ENCODE measurements at places on chromosomes 2 and 18.

- no peak for DNase-seq
Observed at GRCh38 chr2:240411261-240412160, 24.0 kb upstream of the GPC1 start.

DNA sequence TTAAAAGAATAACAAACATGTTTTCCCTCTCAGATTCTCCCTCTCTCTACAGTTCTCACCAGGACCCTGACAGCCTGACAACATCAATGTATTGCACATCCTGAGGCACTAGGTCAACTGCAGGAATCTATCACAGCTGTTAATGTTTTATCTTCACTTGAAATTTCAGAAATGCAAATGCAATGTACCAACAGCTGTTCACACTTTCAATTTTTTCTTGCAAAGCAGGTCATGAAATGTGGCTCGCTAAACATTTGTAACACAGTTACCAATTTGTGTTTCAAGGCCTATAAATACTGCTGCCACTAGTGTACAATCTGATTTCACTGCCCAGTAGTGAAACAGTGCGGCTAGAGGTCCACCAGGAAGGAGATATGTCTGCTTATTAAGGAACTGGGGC is 147.8 kb downstream of the EXOC6B start:
- no peak for DNase-seq

- no peak for DNase-seq
Observed at GRCh38 chr18:75200071-75200470, 8.9 kb downstream of the PTGR3 start.

DNA sequence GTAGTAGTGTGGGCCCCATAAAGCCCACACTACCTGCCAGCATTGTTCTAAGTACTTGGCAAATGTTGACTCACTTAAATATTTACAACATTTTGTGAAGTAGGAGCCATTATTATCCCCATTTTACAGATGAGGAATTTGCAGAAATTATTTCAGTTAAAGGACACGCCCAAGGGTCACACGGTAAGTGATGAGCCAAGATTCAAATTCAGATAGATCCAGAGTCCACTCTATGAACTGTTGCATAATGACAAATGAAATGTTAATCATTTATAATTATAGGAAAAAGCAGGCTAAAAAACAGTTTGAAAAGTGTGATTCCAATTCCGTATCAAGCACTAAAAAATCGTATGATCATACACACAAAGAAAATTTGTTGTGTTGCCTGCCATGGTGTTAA is 108.4 kb downstream of the MDH1 start:
- no peak for DNase-seq

DNA sequence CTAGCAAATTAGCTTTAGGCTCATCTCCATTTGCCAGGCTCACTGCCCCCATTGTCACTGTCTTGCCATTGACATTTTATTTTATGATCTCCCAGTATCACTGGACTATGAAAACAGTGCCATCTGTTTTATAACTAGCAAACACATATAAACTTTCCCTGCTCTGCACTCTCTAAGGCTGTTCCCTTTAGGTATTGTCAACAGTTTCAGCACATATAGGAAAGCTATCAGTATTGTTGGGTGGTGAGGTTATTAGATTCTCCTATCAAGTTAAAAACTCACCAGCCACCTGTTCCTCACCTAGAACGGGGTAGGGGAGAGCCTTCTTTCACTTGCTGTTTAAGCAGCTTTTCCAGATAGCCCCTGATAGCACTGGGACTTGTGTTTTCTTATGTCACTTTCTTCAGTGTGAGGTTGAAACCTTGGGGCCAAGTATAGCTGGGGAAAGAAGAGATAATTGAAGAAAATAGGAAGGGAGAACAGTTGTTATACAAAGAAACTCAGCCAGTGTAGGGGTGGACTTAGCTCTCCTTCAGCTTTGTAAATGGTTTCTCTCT is 32.5 kb downstream of the CFLAR start:
- DNase-seq = no peak

DNA sequence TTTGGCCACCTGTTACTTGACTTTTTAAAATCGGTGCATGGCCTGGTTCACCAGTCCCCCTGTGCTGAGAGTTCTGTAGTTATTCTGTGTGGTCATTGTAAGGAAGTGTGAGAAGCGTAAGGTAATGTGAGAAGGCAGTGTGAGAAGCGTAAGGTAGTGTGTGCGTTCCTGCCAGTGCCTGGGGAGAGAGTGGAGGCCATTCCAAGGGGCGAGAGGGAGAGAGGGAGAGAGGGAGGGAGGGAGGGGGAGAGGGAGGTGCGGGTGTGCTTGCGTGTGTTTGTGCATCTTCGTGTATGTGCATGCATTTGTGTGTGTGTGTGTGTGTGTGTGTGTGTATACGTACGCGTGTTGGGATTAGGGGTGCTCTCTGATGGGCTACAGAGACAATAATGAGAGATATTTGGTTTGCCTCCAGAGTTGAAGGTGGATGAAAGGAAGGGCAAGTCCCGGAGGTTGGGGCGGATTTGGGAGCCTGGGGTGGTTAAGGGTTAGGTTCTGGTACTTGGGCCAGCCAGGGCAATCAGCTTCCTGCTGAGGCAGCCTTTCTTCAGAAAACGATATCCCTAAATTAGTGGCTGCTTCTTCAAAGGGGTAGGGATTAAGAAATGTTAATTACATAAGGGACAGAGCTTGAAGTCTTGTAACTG is 53.7 kb downstream of the SGPP2 start:
- no peak for DNase-seq

GRCh38 chr2:11947956-11948355 is 201.5 kb downstream of the LPIN1 start:
- DNase-seq = no peak

DNA sequence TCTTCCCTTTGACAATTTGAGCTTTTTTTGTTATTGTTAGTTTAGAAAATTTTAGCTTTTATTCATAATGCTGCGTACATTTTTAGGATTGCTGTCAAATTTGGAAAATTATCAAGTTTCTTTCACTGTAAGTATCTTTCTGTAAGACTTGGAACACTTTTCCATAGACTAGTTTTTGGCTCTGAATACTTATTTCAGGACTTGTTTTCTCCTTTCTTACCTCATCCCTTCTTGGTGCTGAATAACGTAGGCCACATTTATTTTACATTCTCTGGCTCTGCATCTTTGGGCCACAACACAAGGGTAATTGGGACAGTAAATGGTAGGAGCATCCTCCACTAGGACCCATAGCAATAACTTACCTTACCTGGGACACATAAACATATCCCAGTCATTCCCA is 85.1 kb downstream of the CCDC85A start:
- no peak for DNase-seq

- DNase-seq = no peak
Observed at GRCh38 chr2:158099716-158100115, 2.0 kb upstream of the UPP2 start.

DNA sequence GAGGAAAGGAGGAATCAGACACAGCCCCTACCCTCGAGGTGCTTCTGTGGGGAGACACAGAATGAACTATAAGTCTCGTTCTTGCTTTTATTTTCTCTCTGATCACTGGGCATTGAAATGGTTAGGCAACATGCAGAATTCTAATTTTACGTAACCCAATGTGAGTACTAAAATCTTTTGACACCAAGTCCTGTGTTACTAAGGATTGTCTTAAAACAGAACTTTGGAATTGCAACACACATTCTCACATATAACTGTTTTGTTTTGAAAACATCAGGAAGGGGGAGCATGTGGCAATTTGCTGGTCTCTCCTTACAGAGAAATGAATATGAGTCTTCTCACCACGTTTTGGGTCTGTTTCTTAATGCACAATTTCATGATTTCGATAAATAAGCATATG is 23.6 kb upstream of the SULT1C4 start:
- no peak for DNase-seq

- DNase-seq = peak; percentile 21
Observed at GRCh38 chr2:72148837-72149555, 1.3 kb upstream of the CYP26B1 start.

GRCh38 chr2:122758967-122759366 is 1003.5 kb downstream of the TSN start:
- DNase-seq = no peak

DNA sequence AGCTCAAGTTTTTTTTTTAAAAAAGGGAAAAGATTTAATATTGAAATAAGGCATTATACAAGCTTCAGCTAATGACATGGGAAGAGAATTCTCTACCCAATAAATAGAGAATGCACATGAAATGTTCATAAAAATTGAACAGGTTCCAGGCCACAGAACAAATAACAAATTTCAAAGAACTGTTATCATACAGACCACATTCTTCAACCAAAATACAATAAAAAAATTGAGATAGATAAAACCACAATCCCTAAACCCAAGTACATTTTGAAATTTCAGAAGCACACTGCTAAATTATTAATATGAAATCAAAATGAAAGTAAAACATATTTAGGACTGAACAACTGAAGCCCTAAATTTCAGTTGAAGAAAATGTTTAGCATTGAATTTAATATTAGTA is 89.6 kb downstream of the BCL2 start:
- no peak for DNase-seq

DNA sequence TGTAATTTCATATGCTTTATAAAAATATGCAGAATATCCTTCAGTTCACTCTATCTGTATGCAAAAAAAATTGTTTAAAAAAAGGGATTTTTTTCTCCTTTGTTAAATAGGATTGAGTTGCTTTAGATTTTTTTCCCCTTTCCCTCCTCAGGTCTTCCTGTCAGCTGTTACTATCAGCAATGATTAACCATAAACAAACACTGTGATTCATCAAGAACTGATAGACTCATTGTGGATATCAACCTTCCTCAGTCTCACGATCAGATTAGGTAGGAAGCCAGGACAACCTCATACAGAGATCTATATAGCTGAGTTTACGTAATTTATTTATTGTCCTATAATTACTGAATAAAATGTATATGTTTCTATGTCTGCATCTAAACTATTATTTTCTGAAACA is 2136.2 kb upstream of the CELF4 start:
- peak; percentile 17 for DNase-seq

GRCh38 chr2:46036929-46037328 is 260.3 kb upstream of the EPAS1 start:
- peak; percentile 66 for DNase-seq

GRCh38 chr2:59182249-59182648 is 941.1 kb upstream of the FANCL start:
- DNase-seq = no peak

- no peak for DNase-seq
Observed at GRCh38 chr2:139165041-139165440, 384.9 kb upstream of the NXPH2 start.

GRCh38 chr18:43507842-43508481 is 230.7 kb upstream of the SYT4 start:
- DNase-seq = peak; percentile 3

DNA sequence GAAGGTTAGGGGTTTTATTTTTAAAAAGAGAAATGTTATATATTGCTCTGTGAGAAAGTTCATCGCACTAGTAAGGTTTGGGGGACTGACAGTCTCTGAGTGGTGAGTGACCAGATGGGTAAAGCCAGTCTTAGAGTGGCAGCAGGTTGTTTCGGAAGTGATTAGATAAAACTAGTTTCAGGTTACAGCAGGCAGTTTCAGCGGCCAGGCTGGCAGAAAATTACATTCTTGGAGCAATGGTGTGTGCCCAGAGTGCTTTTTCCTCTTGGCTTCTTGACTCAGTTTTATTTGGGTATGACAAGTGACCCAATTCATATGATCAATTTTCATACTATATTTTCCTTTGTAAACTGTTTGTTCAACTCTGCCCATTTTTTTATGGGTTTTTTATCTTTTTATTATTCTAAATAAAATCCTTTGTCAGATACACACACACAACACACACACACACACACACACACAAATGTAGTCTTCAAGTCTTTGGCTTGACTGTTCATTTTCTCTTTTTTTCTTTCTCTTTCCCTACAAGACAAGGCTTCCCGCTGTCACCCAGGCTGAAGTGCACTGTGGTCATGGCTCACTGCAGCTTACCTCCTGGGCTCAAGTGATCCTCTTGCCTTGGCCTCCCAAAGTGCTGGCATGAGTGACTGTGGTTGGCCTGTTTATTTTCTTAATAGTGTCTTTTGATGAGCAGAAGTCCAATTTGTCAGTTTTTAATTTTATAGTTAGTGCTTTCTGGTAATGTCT is 30.9 kb downstream of the RALBP1 start:
- DNase-seq = peak; percentile 32

GRCh38 chr2:111108745-111109271 is 11.9 kb upstream of the BCL2L11 start:
- DNase-seq = no peak

DNA sequence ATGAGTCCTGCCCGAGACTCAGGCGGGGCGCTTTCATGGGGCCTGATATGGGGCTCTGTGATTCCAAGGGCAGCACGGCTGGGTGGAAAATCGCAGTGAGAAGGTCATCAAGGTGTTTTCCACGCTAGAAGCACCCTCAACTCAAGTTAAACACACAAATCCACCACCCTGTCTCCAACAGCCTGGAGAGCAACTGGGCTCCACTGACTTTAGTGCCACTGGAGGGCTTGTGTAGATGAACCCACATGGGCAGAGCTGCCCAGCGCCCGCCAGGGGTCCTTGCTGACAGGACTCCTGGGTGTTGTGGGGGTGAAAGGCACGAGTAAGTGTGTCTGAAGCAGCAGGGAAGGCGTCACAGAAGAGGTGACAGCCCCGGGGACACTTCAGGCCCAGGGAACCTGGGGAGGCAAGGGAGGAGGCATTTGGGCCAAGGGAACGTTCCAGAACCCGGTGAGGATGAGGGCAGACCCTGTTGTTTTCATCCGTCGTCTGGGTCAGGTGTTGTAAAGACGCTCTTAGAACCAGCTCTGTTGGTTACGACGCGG is 51.8 kb upstream of the CTDP1 start:
- DNase-seq = no peak

DNA sequence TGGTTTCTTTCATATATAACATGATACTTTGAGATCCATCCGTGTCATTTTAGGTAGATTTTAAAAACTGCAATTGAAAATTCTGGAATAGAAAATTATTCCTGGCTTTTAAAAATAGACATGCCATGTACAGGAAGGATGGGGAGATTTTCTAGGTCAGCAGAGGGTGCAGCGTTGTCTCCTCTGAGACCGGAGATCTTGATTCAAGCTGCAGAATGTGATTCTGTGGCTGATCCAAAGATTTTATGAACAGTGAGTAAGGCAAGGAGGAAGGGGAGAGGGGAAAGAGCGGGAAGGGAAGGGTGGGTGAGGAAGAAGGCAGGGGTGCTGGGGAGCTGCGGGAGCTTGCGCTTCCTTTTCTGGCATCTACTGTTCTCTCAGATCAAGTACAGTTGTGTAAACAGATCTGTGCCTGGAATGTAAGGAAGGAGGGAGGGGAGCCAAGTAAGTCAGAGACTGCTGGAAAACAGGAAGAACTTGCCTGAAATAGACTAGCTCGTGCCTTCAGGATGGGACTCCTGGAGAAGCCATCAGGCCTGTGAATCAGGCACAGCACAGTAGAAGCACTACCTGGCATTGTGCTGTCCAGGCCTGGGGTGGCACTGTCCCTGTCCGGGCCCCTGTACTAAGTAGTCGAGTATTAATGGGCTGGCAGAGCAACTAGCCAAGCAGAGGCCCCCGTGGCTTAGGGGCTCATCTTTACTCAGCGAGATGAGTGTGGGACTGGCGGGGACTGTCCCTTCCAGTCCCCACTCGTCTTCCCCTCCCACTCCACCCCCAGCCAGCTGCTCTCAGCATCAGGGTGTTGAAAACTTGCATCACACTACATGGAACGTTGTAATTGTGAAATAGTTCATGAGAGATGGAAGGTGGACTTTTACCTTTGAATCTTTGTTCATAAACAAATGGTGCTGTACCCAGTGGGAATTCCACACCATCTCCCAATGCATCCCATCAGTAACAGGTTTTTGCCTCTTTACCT is 163.5 kb downstream of the UXS1 start:
- peak; percentile 61 for DNase-seq

All from cardiac fibroblast (primary cell).